ENCODE measurements at places on chromosomes 6 and 20.

DNA sequence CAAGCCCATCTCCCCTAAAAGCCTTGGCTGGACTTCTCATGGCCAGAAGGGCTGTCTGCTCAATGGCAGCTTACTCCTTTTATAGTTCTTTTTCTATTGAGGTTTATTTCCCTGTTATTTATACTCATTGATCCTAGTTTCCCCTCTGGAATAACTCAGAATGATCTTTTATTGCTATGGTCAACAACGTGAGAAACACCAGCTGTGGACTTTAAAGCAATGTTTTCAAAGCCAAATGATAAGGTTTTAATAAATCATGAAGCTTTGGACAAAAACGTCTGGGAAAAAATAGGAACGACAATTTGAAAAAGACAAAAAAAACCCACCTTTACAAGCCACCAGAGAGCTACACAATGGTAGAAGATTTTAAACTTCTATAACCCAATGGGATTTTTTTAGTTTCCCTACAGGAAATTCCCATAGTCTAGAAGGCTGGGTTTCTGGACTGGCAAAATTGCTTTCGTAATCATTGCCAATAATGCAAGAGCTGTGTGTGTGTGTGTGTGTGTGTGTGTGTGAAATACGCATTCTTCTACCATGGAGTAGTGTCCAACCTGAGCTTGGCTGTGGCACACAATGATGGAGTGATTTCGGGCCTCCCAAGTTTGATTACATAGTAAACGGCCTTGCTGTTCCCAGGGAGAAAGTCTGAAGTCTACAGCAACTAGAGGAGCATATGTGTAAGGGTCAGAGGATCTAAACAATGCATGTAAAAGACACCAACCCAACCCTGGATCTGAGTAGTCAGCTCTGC lies 396.0 kb downstream of the SYNE1 start:
- no peak for DNase-seq

DNA sequence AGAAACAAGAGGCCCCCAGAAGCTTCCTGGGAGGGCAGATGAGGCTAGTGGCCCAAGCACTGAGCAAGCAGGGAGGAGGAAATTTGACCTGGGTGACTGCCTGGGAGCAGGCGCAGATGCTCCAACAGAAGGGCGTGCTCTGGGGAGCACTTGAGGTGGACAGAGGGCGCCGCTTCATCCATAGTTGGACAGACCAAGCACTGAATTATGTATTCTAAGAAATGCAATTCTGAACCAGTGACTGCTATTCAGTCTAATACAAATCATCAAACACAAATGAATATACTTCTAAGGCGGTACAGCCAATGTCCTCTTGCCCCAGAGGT lies 28.7 kb upstream of the IRF4 start:
- DNase-seq = no peak

DNA sequence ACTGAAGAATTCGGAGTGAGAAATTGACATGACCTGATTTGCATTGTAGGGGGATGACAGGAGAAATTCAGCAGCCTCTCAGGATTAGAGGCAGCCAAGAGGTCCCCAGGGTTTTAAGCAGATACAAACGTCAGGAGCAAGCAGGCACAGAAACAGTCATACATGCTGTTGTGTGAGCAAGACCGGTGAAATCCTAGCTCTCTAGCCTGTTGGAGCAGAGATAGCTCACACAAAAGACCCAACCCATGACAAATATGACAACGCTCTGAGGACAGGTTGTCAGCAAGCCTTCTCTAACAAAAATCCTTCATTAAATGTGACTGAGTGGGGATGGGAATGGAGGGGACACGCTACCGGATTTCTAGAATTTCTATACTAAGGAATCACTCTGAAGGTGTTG lies 23.0 kb upstream of the AKAP12 start:
- DNase-seq = no peak

- no peak for DNase-seq
Measured at GRCh38 chr20:1330075-1330830, 1.3 kb upstream of the SDCBP2 start.

- DNase-seq = no peak
Measured at GRCh38 chr6:6941201-6941600, 166.6 kb upstream of the RREB1 start.

GRCh38 chr20:38224531-38224930 lies 36.0 kb downstream of the KIAA1755 start:
- no peak for DNase-seq

DNA sequence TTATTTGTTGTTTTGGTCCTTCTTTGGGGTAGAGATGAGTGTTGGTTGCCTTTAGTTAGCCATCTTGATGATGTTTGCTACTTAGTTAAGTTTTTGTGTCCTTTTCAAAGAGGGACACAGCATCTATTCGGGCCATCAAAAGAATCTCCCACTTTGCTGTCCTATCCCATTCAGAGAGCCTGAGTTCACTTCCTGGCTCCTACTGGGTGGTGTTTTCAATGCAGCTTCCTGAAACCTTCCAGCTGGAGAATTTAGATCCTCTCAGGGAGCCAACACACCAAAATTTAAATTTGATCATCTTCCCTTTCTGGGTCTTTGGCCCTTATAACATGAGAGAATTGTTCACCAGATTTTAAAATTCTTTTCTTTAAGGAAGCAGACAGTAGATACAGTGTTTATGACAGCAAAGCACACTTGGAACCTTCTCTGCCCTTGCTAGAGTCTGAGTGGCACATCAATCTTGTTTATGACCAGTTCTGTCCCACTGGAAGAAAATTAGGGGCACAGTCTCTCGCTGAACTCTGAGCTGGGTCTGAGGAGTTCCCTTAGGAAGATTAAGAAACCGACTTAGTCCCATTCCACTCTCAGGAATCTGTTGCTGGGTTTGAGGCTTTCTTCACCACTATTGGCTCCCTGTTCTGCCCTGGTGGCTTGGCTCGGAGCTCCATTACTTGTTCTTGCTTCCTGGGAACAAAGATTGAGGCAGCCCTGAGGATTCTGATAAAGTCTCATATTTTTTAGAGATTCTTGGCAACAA lies 115.5 kb downstream of the CCDC170 start:
- no peak for DNase-seq

DNA sequence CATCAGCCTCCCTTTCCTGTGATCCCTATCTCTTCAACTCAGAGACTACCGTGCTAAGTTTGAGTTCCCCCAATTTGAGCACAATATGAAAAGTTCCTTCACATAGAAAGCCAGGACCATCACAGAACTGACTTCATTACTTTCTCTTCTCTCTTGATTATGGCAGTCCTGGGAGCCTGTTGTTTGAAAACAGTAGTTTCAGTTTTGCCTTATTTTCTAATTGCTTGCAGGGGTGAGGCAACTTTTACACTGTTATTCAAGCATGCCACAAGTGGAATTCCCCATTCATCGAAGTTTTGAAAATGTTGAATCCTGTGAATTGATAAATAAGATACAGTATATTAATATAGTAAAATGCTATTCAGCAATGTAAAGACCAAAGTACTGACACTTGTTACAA lies 569.7 kb upstream of the MARCKS start:
- no peak for DNase-seq

GRCh38 chr20:3074812-3075211 lies 3.4 kb downstream of the OXT start:
- DNase-seq = no peak

GRCh38 chr6:22294301-22294700 lies 2.5 kb downstream of the PRL start:
- DNase-seq = no peak

- no peak for DNase-seq
Measured at GRCh38 chr20:60725311-60725906, 526.7 kb upstream of the CDH4 start.

DNA sequence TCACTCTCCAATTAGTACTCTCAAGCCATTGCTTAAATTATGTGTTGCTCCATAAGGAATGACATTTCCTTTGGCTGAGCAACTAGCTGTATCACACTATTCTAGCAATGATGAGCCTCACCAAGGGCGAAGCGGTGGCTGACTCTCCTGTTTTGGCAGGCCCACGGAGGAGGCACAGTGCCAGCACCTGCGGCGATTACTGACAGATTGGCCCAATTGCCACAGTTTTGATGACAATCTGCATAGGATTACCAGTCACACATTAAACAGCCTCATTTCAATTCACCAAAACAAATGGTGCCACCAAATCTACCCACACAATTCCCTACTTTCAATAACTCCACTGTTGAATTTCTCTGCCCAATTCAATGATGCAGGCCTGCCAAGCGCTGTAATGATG lies 286.9 kb downstream of the PTPRK start:
- no peak for DNase-seq

- DNase-seq = no peak
Measured at GRCh38 chr6:155040154-155040553, 45.0 kb downstream of the TIAM2 start.

- DNase-seq = no peak
Measured at GRCh38 chr6:31826793-31827285, 699 bp upstream of the HSPA1B start.

DNA sequence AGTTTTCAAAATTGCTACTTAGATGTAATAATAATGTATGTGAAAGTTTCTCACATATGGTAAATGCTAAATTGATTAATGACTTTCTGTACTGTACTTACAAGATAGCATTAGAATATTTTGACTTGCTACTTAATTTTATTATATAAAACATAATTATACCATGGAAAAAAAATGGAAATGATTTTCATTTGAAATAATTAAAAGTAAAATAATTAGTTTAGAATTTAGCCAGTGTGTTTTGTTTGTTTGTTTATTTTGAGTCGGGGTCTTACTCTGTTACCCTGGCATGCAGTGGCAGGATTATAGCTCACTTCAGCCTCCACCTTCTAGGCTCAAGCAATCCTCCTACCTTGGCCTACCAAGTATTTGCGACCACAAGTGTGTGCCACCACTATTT lies 7.1 kb downstream of the STXBP5 start:
- DNase-seq = no peak

DNA sequence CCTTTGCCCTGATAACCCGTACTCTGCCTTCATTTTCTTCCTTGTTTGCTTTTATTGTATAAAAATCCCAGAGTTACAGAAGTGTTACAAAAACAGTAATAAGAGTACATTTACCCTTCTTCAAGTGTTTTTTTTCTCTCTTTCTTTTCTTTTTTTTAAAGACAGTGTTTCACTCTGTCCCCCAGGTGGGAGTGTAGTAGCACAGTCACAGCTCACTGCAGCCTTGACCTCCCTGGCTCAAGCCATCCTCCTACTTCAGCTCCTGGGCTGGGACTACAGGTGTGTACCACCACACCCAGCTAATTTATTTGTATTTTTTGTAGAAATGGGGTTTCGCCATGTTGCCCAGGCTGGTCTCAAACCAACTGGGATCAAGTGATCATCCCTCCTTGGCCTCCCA lies 402.7 kb downstream of the CDKAL1 start:
- DNase-seq = no peak

- DNase-seq = no peak
Measured at GRCh38 chr6:117110146-117110545, 155.2 kb upstream of the VGLL2 start.

DNA sequence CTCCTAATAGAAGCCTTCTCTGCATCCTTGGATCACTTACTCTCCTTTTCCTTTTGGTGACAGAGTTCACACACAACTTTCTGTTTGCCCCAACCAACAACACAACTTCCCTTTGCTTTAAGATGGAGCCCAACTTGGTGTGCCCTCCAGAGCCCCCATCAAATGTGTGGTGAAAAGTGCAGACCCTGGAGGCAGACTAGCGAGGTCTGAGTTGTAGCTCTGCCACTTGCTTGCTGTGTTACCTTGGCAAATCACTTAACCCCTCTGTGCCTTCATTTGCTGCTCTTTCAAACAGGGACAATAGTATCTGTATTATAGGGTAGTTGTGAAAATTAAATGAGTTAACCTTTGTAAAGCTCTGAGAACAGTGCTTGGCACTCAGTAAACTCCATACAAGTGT lies 34.3 kb upstream of the CCN6 start:
- no peak for DNase-seq
